ENCODE measurements at places on chromosomes 7 and 10. TPM values are rescaled to one million over a fixed set of nuclear protein-coding genes. Genes with fewer than 3 reads are reported as not detected.

The MINDY4 gene
- 12.1 TPM for polyA plus RNA-seq

DNA sequence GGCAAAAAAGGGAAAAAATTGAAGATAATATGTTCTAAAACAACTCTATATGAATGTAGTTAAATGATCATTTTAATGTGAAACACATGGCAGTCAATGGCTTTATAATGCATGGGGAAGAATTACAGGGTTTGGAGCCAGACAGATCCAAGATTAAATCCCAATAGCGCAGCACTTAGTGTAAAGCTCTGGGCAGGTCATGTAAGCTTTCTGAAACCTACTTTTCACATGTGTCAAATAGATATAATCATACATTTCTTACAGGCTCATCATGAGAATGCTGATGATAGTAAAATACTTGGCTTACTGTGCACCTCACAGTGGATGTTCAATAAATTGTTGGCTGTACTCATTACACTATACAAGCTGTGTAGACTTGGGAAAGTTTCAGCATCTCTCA is 48.0 kb upstream of the ZNF365 start:
- no peak for DNase-seq

DNA sequence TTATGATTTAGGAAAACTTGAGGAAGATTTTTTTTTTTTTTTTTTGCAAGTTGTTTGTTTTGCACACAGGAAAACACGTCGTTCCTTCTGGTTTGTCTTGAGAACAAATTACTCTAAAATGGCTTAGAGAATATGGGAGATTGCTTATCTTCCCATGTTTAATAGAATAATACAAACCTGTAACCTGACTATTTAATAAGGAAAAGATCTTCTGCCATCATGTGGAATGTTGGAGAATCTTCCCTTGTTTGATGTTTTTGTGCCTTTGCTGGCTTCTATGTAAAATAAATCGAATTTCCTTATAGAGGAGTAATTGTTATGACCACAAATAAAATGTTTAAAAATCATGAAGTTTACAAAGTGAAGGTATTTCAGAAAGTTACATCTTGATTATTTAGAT is 818.8 kb downstream of the GATA3 start:
- no peak for DNase-seq

GRCh38 chr7:9575716-9576115 is 1142.3 kb downstream of the NXPH1 start:
- DNase-seq = no peak

DNA sequence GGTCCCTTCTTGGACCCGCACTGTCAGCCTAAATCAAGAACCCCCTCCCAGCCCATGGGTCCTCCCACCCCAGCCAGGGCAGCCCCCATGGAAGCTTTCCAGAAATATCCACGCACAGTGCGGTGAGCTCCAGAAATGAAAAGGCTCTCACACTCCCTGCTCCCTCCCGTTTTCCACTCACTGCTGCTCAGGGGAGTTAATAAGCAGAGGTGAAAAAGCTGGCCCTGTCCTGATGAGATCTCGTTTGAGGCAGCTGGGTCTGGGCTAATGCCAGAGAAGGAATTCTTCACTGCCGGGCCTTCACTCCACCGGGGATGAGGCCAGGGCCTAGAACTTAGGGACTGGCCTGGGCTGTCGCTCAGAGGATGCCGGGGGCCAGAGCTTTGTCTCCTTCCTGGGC is 102.2 kb downstream of the ZMIZ1 start:
- no peak for DNase-seq

DNA sequence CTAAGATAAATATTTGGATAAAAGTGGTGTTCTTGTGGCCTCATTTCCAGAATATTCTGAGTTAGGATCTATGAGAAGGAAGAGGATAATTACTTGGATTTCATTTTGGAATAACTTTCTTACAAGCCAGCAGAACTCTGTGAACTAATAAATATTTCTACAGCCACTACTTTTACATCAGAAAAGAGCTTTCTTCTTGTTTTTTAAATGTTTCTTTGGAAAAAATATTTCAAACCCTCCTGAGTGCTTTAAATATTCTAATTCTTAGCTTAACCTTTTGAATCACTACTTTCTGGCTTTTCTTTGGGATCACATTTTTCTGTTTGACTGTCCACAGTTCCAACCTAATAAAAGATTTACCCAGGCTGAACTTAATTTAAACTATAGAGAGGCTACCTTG is 279.2 kb upstream of the PHYHIPL start:
- no peak for DNase-seq
